ENCODE measurements at places on chromosomes 5 and 9.

DNA sequence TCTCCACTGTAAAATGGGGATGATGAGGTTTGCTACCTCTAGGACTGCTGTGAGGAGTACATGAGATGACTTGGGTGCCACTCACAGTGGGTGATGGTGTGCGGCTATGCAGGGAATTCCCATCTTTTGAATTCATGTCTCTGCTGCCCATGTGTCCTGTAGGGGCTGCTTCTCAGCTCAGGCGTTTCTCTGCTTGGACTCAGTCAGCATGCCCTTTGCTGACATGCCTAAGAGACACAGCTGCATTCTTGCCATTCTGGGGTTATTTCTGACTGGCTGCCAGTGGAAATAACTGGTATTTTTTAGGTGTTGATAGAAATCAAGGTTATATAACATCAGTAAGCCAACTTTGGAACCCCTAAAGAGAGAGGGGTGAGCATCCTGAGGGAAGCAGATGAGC is 24.3 kb upstream of the XPA start:
- no peak for DNase-seq

DNA sequence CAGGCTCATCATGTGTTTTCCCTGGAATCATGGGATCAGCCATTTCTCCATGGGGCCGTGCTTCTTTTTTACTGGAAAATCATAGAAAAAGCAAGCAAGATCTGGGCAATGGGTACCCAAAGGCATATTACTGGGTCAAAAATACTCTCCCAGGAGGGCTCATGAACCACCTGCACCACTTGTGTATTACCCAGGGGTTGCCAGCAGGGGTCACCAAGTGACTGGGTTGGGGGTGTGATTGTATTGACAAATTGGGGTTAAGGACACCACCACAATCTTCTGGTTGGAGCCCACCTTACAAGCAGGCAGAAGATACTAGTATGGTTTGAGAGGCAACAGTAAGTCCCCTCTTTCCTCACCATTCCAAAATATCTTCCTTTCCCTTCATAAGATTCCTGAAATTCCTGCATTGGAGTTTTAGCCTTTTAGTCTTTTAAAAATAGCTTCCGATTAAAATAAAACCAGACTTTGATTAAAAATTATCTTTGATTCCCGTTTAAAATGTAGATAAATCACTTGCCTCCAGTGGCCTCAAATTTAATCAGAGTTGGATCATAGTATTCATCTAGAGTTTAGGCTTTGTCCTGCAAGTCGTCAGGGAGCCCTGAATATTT is 603.3 kb downstream of the KIF4B start:
- no peak for DNase-seq

DNA sequence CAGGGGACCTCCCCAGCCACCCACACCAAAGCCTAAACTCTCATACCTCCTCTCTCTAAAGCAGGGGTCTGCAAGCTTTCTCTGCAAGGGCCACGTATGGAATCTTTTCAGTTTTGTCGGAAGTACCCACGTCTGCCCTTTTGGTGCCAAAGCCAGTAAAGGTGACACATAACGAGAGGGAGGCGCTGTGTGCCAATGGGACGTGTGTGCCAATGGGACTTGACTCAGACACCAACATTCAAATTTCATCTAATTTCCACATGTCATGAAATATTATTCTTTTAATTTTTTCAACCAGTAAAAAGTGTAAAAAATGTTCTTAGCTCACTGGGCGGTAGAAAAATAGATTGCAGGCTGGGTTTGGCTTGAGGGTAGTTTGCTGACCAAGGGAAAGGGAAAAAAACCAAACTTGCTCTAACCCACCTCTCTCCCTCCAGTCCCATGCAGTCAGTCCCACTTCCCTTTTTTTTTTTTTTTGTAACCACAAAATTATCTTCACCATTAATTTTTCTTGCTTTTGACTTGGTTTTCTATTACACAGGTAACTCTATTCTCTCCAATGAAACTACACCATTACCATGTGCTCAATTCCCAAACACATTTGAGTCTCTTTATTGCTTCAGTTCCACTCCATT is 25.5 kb downstream of the OR2V1 start:
- DNase-seq: no peak

GRCh38 chr5:136141561-136141960 is 8.9 kb downstream of the SMAD5 start:
- DNase-seq: no peak

DNA sequence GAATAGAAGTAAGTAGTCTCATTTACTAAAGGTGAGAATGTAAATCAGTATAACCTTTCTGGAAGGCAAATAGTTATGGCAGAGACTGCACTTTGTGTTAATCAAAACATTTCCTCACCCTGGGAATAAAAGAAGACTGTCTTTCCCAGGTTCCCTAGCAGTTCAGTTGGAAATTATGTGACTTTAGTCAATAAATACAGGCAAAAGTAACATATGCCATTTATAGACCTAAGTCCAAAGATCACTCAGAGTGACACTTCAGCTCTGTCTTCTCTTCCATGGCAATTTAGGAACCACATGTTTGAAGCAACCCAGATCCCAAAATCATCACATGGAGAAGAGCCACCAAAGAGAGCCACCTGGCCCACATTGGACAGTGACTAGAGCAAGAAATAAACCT is 160.7 kb upstream of the SV2C start:
- no peak for DNase-seq

- no peak for DNase-seq
Observed at GRCh38 chr5:69300537-69301203, 31.9 kb downstream of the CCDC125 start.

DNA sequence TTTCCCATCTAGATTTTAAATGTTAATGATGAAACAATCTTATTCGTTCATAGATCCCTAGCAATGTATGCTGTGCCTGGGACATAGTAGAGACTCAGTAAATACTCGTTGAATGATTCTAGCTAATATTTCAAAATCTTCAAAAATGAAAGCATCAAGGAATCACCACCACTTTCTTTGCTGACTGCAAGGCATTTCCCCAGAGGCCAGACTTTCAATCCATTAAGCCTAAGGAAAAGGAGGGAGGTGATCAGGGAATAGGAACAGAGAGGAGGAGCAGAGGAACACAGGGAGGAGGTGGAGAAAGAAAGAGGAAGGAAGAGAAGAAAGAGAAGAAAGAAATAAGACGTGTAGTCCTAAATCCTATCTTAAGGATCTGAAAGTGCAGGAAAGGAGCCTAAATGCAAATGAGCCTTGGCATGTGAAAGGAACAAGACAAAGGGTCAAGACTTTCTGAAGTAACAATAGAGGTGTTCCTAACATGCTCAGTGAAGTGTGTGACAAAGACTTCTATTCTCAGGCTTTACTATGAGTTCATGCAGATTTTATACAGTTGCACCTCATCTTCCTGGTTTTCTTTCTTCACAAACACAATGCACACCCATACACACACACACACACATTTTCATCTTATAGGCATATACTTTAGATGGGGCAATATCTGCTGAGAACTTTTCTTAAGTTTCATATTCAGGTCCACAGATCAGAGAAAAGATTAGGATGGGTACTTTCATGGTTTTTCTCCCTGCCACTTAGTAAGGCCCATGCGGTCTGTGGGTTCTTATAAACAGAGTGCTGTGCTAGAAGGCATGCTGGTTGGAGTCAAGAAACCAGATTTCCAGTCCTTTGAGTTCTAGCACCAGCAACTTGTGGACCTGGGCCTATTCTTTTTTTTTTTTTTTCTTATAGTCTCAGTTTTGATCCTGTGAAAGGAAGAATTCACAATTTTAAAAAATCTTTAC is 512.2 kb upstream of the TNC start:
- DNase-seq: no peak

- no peak for DNase-seq
Observed at GRCh38 chr9:13189362-13189761, 90.1 kb downstream of the MPDZ start.

- DNase-seq: no peak
Observed at GRCh38 chr5:36444582-36445418, 143.1 kb upstream of the RANBP3L start.

DNA sequence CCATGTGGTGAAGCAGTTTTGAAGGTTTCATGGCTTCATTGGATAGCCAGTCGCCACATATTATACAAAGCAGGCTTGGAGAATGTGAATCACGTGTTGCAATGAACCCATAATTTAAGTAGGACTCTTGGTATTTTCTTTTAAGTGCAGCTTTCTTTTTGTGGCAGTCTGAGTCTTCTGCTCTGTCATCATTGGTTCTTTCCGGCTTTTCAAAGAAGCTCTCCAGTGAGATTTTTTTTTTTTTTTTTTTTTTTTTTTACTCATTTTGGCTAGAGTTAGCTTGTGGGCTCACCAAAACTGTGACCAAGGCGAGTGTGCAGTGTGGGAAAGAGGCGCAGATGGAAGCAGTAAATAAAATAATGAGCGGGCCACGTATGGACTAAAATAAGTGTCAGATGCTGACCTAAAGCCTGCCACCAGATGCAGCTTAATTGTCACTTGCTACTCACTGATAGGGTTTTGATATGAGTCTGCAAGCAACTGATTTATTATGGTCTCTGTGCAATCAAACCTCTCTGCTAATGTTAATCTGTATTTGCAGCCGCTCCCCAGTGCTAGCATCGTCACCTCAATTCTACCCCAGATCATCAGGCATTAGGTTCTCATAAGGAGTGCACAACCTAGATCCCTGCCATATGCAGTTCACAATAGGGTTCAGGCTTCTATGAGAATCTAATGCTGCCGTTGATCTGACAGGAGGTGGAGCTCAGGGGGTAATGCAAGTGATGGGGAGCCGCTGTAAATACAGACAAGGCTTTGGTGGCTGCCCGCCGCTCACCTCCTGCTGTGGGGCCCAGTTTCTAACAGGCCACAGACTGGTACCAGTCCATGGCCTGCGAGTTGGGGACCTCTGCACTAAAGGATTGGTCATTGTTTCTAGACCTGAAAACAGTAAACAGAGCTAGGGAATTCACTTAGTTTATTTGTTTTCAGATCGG is 45.5 kb upstream of the LARP1 start:
- DNase-seq: no peak

- DNase-seq: no peak
Observed at GRCh38 chr9:20925256-20926045, 106.0 kb downstream of the HACD4 start.

DNA sequence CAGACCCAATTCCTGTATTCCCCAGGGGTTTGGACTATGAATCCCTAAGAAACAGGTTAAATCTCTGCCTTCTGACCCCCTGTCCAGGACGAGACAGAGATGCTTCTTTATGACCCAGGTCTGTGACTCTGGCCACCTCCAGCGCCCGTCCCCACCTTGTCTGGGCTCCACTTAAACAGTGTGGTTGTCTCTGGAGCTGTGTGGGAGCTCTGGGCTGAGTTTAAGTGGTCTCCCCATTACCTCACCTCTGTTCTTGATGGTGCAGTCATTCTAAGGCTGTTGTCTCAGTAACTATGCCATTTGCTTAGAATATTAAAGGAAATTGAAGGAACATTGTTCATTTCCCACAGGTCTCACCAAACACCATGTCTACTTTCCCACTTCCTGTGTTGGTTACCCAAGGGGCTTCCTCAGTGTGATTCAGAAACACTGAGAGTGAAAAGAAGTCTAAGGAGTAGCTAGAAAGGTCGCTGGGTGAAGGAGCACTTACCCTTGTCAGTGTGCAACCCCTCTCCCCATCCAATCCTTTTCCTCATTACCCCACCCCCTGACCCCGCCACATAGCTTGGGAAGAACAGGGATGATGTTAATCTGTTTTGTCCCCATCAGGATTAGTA is 127.8 kb upstream of the CKMT2 start:
- no peak for DNase-seq

GRCh38 chr9:72579880-72580550 is 58.6 kb downstream of the TMC1 start:
- no peak for DNase-seq

Data from NCI-H1417 treated with DMSO at 0.1 percent for 48 hours (cell line).